Activated CD4-positive, alpha-beta T cell treated with anti-CD3 and anti-CD28 coated beads, Interleukin-2, amount 50 U/mL, for 1 hour (primary cell): ENCODE measurements at places on chromosomes 5 and 9.

DNA sequence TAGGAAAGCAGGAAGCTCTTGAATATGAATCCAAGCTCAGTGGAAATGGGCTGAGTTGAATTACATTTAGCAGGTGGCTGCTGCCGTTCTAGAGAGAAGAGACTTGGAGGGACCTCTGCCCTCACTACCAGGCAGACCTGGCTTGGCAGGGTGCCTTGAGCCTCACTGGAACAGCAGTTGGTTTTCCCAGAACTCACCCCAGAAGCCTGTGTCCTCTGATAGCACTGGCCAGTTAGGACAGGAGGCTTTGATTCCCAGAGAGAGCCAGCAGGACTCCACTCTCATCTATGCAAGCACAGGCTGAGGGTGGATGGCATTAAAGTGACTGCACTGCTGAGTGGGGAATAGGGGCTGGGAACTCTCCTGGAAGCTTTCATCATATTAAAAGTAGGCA lies 54.8 kb downstream of the PWWP2A start:
- no peak for DNase-seq

DNA sequence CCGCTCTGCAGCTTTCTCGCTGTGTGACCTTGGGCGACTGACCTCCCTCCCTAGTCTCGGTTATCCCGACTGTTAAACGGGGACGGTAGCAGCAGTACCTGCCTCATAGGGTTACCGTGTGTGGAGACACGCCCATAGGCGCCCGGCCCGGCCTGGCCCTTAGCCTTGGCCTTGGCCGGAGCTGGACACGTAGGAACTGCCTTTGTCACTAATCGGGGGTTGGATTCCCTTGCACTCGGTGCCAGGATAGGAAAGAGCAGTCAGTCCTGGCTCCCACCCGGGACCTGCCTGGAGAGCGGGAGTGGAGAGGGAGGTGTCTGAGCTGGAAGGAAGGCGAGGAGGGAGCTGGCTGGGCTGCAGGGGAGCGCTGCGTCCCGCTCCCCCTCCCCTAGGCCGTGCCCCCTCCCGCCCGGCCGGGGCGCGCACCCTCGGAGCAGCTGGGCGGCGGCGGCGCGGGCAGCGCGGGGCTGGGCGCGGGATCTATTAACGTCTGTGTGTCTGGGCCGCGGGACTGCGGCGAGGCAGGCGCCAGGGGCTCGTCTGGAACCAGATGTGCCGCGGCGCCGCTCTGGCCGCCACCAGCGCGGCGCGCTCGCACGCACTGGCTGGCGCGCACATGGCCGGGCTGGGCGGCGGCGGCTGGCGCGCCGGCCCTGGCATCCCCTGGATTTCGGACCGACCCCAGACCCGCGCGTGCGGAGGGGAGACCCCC lies 31.7 kb downstream of the PRRX2 start:
- no peak for DNase-seq

GRCh38 chr5:136226401-136226800 lies 33.4 kb upstream of the SMIM32 start:
- DNase-seq = no peak

DNA sequence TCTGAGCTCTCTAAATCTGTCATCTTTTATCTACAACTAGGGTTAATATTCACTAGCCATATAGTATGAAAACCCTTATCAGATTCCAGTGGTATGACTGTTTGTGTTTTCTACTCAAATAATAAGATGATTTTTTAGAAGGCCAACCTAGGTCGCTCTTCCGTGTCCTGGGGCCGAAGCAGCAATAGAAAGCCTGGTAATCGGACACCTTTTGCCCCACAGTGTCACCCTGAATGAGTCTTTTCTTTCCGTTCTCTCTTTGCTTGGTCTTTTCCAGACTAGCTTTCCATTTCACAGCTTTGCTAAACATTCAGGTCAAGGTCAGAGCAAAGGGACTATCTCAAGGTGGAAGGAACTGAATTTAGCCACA lies 243.3 kb upstream of the ANKRD55 start:
- DNase-seq = no peak

DNA sequence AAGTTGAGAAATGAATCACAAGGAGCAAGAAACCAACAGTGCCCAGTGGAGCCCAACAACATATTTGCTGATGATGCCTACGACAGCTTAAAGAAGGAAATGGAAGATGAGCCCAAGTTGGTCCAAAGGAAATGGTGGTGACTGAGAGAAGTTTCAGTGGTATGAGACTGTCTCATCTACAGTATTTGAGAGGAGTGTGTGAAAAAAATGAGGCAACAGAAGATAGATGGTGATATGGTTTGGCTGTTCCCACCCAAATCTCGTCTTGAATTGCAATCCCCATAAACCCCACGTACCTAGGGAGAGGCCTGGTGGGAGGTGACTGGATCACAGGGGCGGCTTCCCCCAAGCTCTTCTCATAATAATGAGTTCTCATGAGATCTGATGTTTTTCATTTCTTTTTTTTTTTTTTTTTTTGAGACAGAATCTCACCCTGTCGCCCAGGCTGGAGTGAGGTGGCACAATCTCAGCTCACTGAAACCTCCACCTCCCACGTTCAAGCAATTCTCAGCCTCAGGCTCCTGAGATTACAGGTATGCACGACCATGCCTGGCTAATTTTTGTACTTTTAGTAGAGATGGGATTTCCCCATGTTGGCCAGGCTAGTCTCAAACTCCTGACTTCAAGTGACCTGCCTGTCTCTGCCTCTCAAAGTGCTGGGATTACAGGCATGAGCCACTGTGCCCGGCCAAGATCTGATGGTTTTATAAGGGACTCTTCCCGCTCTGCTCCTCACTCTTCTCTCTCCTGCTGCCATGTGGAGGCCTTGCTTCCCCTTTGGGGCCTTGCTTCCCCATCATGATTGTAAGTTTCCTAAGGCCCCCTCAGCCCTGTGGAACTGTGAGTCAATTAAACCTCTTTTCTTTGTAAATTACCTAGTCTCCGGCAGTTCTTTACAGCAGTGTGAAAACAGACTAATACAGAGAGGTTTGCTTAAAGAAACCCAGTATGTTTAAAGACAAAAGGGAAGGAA lies 30.2 kb downstream of the EFCAB9 start:
- no peak for DNase-seq

DNA sequence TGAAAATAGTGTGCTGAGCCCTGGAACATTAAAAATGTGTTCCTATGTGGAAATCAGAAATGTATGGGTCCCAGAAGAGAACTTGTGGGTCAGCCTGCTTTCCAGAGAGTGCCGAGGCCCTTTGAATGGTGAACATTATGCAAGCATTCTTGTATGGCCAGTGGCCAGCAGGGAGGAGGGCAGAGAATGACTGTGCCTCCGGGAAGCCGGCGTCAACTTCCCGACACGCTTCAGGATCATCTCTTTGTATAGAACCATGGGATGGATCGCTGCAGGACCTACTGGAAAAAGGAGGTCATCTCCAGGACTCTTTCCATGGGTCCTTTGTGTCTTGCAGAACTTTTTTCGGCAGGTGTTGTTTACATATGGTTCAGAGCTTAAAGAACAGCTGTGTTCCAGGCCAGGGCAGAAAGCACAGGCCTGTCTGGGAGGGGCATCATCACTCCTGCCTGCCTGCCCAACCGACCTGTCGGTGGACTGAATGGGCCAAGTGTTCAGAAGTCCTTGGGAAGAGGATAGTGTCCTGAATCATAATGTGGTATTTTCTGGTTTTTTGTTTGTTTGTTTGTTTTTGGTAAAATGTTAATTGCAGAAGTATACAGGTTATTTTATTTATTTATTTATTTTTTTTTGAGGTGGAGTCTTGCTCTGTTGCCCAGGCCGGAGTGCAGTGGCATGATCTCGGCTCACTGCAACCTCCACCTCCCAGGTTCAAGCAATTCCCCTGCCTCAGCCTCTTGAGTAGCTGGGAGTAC lies 9.0 kb downstream of the PRRC2B start:
- DNase-seq = no peak

GRCh38 chr5:135521964-135522363 lies 13.8 kb downstream of the NEUROG1 start:
- DNase-seq = no peak

- no peak for DNase-seq
Measured at GRCh38 chr5:98935206-98935605, 6.4 kb upstream of the CHD1 start.
